ENCODE measurements at places on chromosomes 7 and 10.
A peak's percentile ranks its signal among the peaks of the same experiment; 100 is the strongest.

GRCh38 chr7:16479591-16479990, 14.1 kb upstream of the SOSTDC1 start:
- DNase-seq = no peak

- peak; percentile 20 for DNase-seq
Observed at GRCh38 chr7:36775676-36776075, 51.4 kb upstream of the AOAH start.

GRCh38 chr10:120929166-120929565, 78.0 kb downstream of the WDR11 start:
- no peak for DNase-seq

GRCh38 chr10:35495521-35496119, 109.5 kb upstream of the GJD4 start:
- no peak for DNase-seq

DNA sequence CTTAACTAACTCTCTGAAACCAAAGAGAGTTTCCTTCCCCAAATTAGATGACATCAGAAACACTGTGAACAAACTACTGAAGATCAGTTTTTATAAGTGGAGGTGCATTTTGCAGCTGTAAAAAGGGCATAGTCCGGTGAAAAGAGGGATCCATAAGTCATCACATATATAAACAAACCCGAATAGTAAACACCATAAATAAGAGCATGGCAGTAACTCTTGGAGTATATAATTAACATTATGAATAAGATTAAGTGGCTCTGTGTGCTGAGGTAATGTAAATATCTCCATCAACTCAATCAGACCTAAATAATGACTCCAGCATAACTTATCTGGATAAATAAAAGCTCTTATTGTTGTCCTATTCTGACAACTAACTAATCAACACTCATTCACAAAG, 43.0 kb upstream of the SHTN1 start:
- DNase-seq = no peak

- no peak for DNase-seq
Observed at GRCh38 chr7:31464601-31465000, 49.3 kb upstream of the ITPRID1 start.

- no peak for DNase-seq
Observed at GRCh38 chr10:43024942-43025700, 51.7 kb upstream of the RET start.

- DNase-seq = no peak
Observed at GRCh38 chr10:3273966-3274365, 101.4 kb upstream of the PITRM1 start.

GRCh38 chr7:2892549-2892948, 48.4 kb upstream of the GNA12 start:
- DNase-seq = no peak

DNA sequence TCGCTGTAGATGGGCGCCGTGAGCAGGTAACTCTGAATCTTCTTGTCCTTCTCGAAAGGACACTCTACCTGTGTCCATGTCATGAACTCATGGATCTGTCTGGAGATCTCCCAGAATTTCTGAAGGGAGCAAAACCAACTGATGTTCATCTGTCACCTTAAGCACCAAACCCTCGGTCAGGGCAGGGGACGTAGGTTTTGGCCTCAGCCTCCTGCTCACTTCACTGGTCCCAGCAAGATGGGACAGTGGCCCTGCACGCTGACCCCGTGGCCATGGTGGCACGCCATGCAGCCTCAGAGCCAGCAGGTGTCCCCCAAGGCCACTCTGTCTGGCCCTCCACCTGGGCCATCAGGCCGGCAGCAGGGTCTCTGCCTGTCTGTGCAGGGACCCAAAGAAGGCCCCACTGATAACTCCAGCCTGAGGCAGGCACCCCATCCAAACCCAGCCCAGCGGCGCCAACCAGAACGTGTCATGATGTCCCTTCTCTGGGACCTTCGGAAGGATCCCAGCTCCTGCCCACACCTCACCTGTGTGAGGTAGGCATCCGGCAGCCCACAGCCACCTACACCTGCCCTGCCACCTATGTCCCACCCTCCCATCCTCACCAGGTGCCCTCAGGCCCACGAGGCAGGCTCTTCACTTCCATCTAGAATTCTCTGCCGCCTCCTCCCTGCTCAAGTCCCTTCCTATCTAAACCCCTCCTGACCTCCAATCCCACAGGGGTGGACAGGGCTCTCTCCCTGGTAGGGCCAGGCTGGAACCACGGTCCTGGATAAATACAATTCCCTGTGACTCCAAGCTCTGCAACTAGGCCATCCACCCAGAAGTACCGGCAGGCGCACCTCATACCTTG, 59.0 kb downstream of the CSGALNACT2 start:
- no peak for DNase-seq

DNA sequence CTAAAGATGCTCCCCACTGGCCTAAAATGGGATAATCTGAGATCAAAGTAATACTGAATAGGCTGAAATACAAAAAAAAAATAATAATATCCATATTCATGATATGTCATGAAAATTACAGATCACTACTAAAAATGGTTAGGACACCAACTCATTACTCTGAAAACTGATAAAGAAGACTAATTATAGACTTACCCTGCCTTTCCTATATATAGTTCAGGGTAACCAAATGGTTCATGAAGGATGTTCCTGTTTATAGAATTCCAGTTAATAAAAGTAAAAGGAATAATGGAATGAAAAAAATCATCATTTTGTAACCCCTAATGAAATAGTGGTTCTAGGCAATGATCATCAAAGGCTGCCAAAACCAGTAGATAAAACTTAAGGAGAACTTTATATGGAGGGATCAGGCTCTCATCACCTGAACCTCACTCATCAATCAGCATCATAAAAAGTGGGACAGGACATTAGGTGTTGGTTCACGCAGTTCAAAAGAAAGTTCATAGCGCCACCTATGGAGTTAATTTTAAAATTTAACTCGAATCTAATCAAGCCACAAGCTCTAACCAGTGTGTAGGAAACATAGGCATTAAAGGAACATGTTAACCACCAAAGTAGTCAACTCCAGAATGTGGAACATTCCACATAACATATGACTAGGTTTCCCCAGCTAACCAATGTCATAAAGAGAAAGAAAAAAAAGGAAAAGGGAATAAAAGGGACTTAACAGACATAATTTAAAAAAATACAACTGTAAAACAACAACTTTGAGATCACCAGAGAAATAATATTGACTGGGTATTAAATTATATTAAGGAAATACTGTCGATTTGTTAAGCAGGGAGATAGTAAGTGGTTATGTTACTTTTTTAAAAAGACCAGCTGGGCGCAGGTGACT, 35.7 kb downstream of the P4HA1 start:
- DNase-seq = peak; percentile 88

GRCh38 chr10:66457629-66458028, 468.2 kb upstream of the LRRTM3 start:
- DNase-seq = no peak

DNA sequence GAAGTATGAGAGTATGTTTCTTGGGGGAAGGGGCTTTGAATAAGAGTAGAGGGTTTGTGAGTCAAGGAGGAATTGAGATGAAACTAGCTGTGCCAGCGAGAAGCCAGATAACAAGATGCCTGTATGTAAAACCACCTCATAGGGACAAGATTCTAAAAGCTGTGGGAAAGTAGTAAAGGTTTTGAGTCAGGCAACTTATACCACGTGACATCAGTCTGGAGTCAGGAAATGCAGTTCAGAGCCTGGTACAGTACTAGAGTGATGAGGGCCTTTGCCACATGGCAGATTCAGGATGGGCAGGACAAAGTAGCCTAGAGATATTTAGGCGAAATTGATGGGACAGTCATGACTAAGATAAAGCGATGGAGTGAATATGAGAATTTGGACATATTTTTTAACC, 140.2 kb upstream of the PLXDC2 start:
- no peak for DNase-seq

- DNase-seq = peak; percentile 19
Observed at GRCh38 chr7:129824291-129825208, 128.2 kb downstream of the UBE2H start.

GRCh38 chr7:50416527-50417182, 33.5 kb downstream of the FIGNL1 start:
- DNase-seq = peak; percentile 35

DNA sequence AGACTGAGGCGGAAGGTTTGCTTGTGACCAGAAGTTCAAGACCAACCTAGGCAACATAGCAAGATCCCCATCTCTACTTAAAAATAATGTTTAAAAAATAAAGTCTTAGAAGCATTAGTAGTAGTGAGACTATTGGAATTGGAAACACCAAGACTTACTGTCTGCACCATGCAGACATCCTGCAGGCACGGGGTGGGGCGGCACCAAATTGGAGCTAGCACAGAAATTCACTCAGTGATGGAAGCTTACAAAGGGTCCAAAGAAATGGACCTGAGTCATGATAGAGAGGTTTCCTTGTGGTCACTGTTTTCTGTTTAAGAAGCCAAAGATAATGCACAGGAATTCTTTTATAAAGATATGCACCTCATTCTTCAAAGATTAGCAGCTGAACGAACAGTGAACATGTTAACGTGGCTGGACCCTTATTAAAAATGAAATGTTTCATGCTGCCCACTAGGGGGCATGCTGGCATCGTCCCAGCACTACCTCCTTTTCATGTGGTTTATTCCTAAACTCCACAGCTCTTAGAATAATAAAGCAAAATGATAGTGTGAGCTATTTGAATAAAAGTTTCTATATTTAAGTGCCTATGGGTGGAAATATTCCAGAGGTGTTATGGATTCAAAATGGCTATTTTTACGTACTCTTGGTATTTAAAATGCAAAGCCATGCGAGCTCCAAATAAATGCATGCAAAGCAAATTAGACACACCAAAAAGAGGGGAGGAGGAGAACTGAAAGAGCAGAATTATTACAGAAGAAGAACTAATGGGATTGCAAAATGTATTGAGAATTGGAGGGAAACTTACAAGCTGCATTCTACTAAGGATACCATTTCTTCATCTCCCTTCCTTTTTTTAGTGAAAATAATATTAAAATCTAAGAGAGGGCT, 28.6 kb downstream of the PDSS1 start:
- peak; percentile 72 for DNase-seq

- peak; percentile 50 for DNase-seq
Observed at GRCh38 chr7:99679400-99680191, at the start of gene CYP3A5. Gene CYP3A5, minus strand, starts transcription at chr7:99679996. Its CDS starts 100 bp downstream, at chr7:99679896.

DNA sequence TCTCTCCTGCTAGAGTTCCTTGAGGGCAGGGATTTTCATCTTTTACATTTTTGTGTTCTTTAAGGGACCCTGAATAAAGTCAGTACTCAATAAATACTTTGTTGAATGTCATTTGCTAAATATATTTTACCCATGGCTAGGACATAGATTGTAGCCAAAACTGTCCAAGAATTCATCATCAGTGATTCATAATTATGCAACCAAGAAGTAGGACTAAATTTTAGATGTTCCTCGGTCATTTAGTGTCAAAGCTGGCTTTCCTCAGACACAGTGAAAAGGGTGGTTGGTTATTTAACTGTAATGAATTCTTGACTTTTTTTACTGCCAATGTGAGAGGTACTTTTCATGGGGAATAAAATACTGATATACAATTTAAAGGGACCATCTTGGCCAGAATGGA, 3.3 kb downstream of the NUDT13 start:
- no peak for DNase-seq

Data from OCI-M1 (cell line).